ENCODE measurements at places on chromosomes 16 and 17. TPM values are rescaled to one million over a fixed set of nuclear protein-coding genes. Genes with fewer than 3 reads are reported as not detected.

PPP1R27 gene
- total RNA-seq = not detected

DNAH17 gene
- 0.02 TPM for total RNA-seq

ASPHD1 gene
- total RNA-seq = 3.6 TPM

- DNase-seq = no peak
Measured at GRCh38 chr17:82911822-82912221, 72.0 kb upstream of the ZNF750 start.
